Activated CD4-positive, alpha-beta T cell treated with anti-CD3 and anti-CD28 coated beads, Interleukin-2, Interleukin-6, amounts not matched to agents 100 ng/mL and 50 ng/mL, durations not matched to agents 16 hours and 8 hours (primary cell): ENCODE measurements at places on chromosomes 4 and X.

- DNase-seq = no peak
These were observed 236.9 kb downstream of the DCTD start for GRCh38 chr4:182680234-182680653.

DNA sequence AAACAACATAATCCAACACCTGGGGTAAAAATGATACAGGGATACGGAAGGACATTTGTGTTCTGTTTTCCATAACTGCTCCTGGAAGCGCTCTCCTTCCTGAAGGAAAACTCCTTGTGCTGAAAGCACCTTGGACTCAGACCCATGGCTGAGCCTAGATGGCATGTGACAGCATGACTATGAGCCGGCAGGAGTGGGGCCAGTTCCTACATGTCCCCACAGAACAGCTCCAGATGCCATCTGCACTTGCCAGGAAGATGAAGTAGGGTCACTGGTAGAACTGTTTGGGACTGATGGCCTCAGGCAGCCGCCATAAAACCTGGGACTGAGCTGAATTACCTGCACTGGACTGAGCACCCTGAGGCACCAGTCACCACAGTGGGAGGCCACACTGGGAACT, 56.0 kb upstream of the BCLAF3 start:
- DNase-seq = no peak

GRCh38 chr4:46994007-46994405, 625 bp upstream of the GABRA4 start:
- no peak for DNase-seq

- DNase-seq = no peak
These were observed 204.6 kb upstream of the DIAPH2 start for GRCh38 chrX:96480081-96480480.

DNA sequence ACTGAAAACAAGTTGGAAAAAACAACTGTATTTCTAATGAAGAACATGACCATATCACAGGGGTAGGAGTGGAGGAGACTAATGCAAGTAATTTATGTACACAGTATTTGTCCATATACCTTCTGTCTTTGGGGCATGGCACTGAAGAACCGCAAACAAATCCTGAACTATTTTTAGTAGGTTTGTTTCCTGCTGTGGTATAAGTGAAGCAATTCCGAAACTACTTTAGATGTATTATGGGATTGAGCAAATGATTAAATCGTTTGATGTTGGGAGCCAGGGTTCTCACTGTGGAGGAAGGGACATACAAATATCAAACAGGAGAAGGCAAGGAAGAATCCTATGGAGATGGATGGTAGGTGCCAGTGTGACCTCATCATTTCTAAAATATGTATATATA, 18.9 kb upstream of the SH3KBP1 start:
- DNase-seq = peak; percentile 22

GRCh38 chr4:5218376-5219069, 167.2 kb downstream of the STK32B start:
- DNase-seq = no peak

- DNase-seq = no peak
These were observed 539.6 kb upstream of the PRKX start for GRCh38 chrX:4253092-4253491.

DNA sequence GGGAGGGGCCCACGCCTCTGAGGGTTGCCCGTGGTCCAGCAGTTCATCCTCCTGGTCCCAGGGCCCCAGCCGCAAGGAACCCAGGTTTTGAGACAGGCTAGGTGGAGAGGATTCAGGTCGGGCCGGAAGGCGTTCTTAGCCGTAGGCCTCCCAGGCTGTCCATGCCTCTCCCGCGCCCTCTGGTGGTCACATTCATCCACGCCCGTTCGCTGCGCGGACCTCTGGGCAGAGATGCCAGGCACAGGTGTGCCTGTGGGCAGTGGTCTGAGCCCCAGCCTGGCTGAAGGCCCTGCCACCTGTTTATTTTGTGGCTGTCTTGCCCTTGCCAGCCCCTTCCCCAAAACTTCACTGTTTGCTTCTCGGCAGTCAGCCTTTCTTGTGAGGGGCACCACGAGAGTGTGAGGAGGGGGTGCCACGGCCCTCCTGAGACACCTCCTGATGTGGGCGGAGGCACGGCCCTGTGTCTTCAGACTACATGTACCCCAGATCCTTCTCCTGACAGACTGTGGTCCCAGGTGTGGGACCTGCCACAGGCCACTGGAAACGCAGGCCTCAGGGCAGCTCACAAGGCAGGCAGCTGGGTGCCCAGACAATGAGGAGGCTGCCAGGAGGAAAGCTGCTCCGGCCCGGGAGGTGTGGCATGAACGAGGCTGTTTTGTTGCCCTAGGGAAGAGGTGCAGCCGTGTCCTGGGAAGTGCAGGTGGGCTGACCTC, 5.0 kb downstream of the UVSSA start:
- DNase-seq = peak; percentile 93

DNA sequence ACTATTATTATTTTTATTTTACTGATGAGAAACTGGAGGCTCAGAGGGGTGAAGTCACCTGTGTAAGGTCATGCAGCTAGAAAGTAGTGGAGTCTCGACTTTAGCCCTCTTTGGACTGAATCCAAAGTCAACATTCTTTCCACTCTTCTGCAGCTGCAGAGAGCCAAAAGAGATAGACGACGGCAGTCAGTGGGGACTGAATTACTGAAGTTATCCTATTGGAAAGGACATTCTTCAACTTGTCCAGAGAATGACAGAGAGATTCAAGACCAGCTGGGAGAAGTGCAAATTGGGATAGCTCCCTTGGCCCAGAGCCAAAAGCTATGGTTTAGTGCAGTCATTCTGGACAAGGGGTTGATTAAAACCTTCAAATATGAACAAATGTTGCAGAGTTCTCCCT, 42.5 kb downstream of the VGLL1 start:
- no peak for DNase-seq

DNA sequence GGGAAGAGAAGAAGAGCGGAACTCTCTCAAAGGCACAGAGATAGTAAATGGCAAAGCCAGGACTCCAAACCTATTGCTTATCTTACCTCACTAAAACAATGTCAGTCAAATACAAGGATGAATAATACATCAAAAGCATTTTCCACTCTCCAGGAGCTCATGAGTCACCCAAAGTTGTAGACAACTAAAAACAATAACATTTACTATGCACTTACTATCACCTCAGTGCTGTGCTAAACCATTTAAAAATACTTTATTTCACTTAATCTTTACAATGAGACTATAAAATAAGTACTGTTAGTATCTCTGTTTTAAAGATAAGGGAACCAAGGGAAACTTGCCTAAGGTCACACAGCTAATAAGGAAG, 163.2 kb upstream of the SPANXC start:
- DNase-seq = no peak

- DNase-seq = peak; percentile 14
These were observed 152.5 kb upstream of the DCAF8L1 start for GRCh38 chrX:28133763-28134162.

- DNase-seq = no peak
These were observed 10.8 kb downstream of the LARP7 start for GRCh38 chr4:112647785-112648184.

GRCh38 chrX:107744868-107745267, 30.7 kb downstream of the TSC22D3 start:
- no peak for DNase-seq

DNA sequence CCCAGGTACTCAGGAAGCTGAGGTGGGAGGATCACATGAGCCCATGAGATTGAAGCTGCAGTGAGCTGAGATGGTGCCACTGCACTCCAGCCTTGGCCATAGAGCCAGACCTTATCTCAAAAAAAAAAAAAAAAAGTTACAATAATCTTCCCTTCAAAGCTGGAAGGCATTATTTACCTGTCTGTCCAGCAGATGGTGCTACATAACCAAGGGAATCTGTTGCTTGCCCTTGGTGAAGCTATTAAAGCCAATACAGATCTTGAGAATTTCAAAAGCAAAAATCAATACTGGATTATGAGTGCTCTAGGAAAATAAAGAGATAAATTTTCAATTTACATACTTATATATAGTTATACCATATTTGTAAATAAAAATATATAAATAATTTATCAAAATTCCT, 25.9 kb downstream of the PKD2 start:
- peak; percentile 66 for DNase-seq

GRCh38 chrX:154046940-154047610, 27.4 kb upstream of the IRAK1 start:
- no peak for DNase-seq

DNA sequence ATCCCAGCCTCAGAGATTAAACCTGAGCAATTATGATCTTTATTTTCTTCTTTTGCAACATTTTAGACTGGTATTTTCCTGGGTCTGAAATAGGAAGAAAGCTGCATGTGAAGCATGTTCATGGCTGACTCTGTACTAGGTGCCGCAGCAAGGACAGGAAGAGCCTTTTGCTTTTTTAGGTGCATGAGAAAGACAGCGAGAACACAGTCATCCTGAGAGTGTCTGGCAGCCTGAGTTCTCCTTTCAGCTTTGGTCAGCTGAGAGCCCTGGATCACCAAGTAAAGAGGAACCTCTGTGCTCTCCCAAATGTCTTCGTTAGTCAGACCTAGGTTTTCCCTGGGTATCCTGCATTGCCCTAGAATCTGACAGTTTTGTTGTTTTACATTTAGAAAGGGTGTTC, 29.8 kb downstream of the FAM149A start:
- DNase-seq = peak; percentile 61

DNA sequence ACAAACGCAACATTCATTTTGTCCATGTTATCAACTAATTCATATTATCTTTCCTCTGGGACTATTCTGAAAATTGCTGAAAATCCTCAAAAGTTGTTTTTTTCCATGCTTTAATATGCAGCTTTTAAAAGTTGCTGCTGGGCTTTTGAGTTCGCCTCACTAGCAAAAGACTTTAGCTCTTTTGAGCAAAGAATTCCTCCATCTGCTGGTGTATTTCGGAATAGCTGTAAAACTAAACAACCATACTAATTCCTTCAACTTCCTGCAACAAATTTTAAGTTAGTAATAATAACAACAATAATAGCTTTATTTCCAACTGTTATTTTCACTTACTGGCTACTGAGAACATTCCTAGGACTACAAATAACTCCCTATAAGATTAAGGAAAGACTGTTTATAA, 124.5 kb upstream of the PLAC1 start:
- DNase-seq = no peak

- DNase-seq = no peak
These were observed 41.2 kb downstream of the DCLK2 start for GRCh38 chr4:150119492-150119891.

DNA sequence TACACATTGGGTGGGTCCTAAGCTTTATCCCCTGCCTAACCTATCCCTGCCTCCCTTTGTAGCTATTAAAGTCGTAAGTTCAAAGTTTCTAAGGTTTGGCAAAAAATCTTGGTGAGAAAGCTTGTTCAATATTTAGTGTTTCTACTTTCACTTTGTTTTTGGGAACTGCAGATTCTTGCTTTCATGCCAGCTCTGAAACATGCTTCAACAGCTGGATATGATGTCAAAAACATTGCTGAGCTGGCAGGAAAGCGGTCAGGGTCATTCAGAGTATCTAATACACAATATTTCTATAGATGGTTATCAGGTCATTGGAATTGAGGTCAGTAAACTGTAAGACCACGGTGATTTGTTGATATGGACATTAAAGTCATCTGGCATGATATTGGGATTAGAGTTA, 19.7 kb downstream of the CENPI start:
- DNase-seq = no peak

- no peak for DNase-seq
These were observed 257.5 kb upstream of the ANKRD50 start for GRCh38 chr4:124970011-124970410.

- peak; percentile 43 for DNase-seq
These were observed 5.6 kb downstream of the RHOH start for GRCh38 chr4:40202474-40202873.

DNA sequence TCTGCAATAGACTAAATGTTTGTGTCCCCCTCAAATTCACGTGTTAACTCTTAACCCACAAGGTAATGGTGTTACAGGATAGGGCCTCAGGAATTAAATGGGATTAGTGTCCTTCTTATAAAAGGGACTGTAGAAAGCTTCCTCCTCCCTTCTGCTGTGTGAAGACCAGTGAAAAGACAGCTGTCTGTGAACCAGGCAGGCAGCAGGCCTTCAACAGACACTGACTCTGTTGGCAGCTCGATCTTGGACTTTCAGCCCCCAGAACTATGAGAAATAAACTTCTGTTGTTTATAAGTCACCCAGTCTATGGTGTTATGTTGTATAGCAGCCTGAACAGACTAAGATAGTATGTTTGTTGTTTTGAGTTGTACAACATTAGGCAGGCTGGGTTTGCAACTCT, 208.1 kb downstream of the GBA3 start:
- DNase-seq = no peak

DNA sequence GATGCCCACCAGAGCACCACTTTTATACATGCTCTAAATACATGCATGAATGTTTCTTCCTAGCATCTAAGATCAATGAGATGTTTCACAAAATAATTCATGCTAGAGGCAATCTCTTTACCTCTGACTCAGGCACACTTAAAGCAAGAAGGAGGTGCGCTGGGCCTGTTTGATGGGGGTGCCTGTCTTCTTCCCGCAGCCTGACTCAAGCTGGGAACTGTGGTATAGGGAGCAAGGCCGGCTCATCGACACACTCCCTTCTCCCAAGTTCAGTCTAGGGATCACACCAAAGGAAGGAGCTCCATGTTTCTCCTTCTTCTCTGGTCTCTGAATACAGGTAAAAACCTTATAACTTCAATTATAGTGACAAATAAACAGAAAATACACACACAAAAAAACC, 333.8 kb upstream of the MAD2L1 start:
- DNase-seq = no peak

GRCh38 chr4:108141213-108141950, 27.4 kb downstream of the LEF1 start:
- no peak for DNase-seq

DNA sequence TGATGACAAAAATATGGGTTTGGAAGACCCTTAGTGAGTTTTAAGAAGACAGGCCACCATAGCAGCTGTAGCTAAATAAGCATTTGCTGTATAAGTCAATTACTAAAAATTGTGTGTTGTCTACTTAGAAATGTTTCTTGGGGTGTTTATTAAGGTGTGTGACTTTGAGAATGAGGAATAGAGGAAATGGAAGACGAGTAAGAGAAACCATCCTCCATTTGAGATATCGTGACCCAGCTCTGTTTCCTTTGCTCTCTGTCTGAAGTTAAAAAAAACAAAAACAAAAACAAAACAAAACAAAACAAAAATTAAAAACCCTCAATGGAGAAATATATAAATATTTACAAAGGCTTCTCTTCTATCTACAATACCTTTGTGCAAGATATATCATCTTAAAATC, 41.7 kb upstream of the FAM9C start:
- no peak for DNase-seq

- DNase-seq = peak; percentile 71
These were observed 13.8 kb upstream of the SMS start for GRCh38 chrX:21926527-21927278.

GRCh38 chr4:166435449-166435848, 562.4 kb downstream of the TLL1 start:
- DNase-seq = no peak

DNA sequence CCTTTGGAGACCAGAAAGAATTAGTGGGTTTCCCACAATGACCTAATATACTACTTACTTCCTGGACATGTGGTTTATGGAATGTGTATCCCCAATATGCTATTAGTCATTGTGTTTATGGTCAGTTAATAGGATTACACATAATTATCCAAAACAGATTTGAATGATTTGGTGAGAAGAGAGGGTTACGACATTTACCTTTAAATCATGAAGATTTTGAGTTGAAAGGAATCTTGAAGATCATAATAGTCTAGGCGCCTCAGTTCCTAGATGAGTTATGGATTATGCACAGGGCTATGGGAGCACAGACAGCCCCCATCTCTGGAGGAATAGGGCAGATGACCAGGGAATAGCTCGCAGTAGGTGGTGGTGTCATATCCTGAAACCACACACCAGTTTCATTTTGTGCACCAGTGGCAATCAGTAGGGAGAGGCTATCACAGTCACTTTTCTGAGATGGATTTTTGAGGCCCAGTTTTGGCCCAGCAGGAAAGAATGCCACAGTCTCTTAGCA, 61.3 kb downstream of the SEPTIN11 start:
- no peak for DNase-seq
